ENCODE measurements at places on chromosomes 11 and 22.

- no peak for DNase-seq
Measured at GRCh38 chr22:24209687-24210086, 28.4 kb downstream of the SUSD2 start.

- DNase-seq, result no peak
Measured at GRCh38 chr11:11415901-11416300, 62.9 kb upstream of the CSNK2A3 start.

- DNase-seq, result no peak
Measured at GRCh38 chr22:36768616-36769015, 7.3 kb downstream of the IFT27 start.

DNA sequence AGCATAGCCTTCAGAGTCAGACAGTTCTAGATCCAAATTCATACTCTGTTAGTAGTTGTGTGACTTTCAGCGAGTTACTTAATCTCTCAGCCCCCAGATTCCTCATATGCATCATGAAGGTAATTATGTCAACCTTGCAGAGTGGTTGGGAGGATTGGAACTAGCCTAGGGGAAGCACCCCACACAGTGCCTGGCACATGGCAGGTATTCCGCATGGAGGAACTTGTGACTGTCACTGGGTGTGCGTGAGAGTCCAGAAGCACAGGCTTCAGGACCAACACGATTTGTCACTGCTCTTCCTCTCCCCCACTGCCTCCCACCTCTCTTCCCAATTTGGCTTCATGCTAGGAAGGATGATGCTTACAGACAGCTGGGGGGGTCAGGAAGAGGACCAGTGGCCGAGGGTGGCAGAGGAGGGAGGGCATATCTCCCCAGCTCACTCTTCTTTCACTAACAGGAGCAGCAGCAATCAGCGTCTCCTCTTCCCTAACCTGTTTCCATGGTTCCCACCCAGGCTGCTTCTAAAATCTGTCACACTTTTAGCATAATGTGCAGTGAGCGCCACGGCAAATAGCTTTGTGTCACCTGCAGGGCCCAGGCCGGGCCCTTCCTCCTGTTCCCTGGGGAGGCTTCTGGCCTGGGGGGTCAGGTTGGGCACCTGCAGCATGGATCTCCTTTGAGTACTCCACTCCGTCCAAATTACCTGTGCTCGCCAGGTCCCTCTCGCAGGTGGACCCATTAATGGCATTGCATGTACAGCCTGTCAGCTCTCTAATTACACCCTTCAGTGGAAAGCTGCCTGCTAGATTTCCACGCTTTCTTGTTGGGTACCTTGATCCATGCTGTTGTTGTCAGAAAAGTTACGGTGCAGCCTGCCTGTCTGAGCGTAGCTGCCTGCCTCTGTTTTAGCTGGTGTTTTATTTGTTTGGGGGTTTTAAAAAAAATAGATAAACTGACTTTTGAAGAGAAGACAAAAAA lies 400.4 kb downstream of the NXPE2 start:
- DNase-seq, result no peak

DNA sequence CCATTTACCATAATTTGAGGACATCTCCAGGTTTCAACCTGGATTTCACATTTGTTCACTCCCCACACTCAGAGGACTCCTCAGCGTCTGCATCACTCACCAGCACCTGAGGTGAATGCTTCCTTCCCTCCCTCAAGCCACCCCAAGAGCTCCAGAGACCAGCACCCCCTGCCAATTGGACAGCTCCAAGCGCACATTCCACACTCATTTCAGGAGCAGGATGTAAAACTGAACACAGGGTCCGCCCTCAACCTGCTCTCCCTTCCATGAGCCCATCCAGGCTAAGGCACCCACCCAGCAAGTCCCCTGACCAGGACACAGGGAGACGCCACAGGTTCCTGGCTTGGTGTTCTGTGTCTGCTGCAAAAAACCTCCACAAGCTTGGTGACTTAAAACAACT lies 3.9 kb downstream of the SCGB1D1 start:
- DNase-seq, result no peak

DNA sequence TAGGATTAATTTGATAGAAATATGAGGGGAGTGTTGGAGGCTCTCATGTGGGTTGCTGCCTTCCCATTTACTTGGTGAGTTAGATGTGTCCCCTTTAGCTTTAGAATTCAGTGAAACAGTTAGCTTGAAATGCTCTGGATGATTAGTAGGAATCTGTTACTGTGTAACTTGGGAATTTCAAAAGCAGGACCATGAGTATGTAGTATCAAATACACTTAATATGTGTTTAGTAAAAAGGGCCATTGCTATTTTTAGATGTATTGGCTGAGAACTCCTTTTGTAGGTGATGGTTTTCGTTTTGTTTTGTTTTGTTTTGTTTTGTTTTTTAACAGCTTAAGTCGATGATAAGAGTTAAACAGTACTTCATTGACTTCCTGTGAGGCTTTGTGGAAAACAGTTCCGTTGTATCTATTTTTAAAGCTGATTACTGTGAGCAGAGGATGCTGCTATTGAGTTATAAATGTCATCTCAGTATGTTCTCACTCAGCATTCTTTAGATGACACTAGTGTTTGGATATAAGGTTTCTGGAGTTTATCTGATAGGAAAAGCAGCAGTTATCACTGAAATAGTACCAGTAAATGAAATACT lies 53.5 kb downstream of the MCAM start:
- DNase-seq, result peak; percentile 51

Measured in GM12865 (cell line).